Glutamatergic neuron (in vitro differentiated cells): ENCODE measurements at places on chromosomes 7 and 10. TPM values are rescaled to one million over a fixed set of nuclear protein-coding genes. Genes with fewer than 3 reads are reported as not detected.
A peak's percentile ranks its signal among the peaks of the same experiment; 100 is the strongest.

Gene PDE1C
- 3.3 TPM for total RNA-seq

Gene SYCE1
- 0.78 TPM for total RNA-seq

Gene FAM25G
- not detected for total RNA-seq

Gene H2BK1
- not detected for total RNA-seq

- peaks cover 23% of the 10 kb centered on the region for H3K4me1 ChIP-seq
- peaks cover 1% of the 10 kb centered on the region for H3K27me3 ChIP-seq
- no peaks in the 10 kb centered on the region for H3K36me3 ChIP-seq
- H3K4me3 ChIP-seq, result no peak overlapping the region
- no peak for DNase-seq
Observed at GRCh38 chr10:72263613-72264241, 10.0 kb upstream of the DDIT4 start.

- no peak overlapping the region for H3K27ac ChIP-seq
- H3K4me3 ChIP-seq, result no peak overlapping the region
- no peaks in the 10 kb centered on the region for H3K4me1 ChIP-seq
- peaks cover 4% of the 10 kb centered on the region for H3K36me3 ChIP-seq
- peaks cover 2% of the 10 kb centered on the region for H3K27me3 ChIP-seq
Observed at GRCh38 chr7:46440186-46440585, 519.1 kb upstream of the IGFBP3 start.

DNA sequence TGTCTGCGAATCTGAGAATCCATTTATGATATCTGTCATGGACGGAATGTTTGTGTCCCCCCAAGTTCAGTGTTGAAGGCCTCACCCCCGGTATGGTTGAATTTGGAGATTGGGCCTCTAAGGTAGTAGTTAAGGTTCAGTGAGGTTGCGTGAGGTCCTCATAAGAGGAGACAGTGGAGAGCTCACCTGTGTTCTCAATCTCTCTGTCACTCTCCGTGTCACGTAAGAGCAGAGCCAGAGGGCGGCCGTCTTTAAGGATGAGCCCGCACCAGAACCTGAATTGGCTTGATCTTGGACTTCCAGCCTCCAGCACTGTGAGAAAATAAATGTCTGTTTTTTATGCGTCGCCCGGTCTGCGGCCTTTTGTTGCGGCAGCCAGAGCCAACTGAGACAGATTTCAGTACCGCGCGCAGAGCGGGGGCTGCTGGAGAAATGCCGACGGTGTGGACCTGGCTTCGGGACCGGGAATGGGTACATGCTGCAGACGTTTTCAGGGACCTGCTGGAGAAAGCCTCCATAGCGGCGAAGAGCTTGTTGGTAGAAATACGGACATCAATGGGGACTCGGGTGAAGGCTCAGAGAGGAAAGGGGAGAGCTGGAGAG is 40.2 kb downstream of the WDR37 start:
- H3K27ac ChIP-seq, result no peak overlapping the region
- H3K4me3 ChIP-seq, result no peak overlapping the region
- peaks cover 6% of the 10 kb centered on the region for H3K27me3 ChIP-seq
- no peak for DNase-seq

DNA sequence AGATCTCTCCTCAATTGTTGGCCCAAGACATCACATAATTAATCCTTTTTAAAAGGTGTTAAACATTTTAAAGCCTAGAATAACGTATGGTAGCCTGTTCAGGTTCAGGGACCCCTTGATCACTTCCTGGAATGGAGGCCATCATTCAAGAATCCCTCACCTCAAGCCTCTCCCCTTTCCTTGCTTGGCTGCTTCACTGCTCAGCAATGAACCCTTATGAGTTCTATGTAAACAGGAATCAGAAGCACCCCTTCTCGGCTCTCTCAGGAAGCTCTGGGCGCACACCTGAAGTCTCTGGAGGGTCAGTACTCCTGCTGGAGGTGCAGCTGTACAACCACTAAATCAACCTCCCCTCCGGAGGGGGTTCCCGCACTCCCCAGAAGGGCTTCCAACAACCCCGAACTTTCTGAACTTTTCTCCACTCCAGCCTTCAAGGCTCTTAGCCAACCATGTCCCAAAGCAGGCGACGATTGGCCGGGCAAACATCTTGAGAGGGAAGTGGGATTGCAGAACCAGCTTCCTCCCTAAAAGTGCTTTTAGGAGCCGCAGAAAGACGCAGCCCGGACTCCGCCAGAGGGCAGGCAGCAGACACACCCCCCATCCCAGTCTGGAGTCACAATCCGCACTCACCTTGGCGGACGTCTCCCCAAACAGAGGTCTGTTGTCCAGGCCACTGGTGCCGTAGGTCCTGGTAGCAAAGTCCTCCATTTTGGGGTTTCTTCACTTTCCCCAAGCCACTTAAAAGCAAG is 562 bp downstream of the TMEM243 start:
- H3K4me1 ChIP-seq, result no peaks in the 10 kb centered on the region
- H3K27me3 ChIP-seq, result peaks cover 7% of the 10 kb centered on the region
- peak overlapping the region; percentile 91 for H3K4me3 ChIP-seq

DNA sequence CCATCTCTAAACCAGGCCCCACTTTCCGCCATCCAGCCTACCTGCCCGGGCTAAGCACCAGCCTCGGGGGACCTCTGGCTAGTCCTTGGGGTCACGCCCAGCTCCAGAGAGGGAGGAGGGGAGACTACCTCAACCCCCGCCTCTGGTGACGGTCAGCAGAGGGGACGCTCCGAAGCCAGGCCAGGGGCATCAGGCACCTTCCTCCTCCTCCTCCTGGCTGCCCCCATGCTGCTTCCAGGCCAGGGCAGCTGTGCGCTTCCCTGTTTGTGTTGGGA is 4.0 kb upstream of the SMARCD3 start:
- peak overlapping the region; percentile 99 for H3K27ac ChIP-seq
- no peak for DNase-seq
- peaks cover 40% of the 10 kb centered on the region for H3K27me3 ChIP-seq
- peaks cover 15% of the 10 kb centered on the region for H3K4me1 ChIP-seq

GRCh38 chr10:73979141-73979808 is 18.6 kb upstream of the VCL start:
- H3K36me3 ChIP-seq, result no peaks in the 10 kb centered on the region
- no peaks in the 10 kb centered on the region for H3K4me1 ChIP-seq
- no peak for DNase-seq
- H3K4me3 ChIP-seq, result no peak overlapping the region

DNA sequence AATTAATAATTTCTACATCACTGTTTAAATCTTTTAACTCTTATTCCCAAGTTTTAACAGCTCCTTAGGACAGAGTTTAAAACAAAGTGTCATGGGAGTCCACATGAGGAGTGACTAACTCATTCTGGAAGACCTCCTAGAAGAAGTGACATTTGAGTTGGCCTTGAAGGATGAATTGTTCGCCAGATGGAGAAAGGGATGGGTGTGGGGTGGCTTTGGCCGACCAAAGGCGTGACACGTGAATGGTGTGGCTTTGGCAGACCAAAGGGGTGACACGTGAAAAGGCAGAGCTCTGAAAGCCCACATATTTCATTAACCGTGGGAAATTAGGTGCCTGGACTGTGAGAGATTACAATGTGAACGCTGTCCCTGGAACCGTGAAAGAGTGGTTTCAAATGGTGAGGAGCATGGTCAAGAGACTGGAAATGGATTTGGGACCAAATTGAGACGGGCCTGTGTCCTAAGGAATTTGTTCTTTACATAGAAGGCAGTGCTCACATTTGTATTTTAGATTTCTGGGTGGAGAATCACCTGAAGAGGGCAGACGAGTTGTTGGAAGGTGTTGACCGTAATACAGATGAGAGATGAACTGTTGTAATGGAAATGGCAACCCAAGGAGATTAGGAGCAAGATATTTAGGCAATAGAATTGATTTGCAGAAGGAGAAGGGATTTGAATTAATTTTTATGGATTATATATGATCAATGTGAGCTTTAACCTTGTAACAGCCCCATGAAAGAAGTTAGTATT is 228.1 kb downstream of the BICC1 start:
- H3K4me1 ChIP-seq, result peaks cover 2% of the 10 kb centered on the region
- H3K27me3 ChIP-seq, result no peaks in the 10 kb centered on the region
- DNase-seq, result no peak
- H3K4me3 ChIP-seq, result no peak overlapping the region
